ENCODE measurements at places on chromosomes 5 and 9. TPM values are rescaled to one million over a fixed set of nuclear protein-coding genes. Genes with fewer than 3 reads are reported as not detected.

Gene OBP2B
- total RNA-seq, result not detected

Gene PCDHGB7
- 7.4 TPM for total RNA-seq

Gene PCDHGB3
- 0.53 TPM for total RNA-seq

Gene FAXDC2
- 13.7 TPM for total RNA-seq

Gene F2RL2
- total RNA-seq, result not detected

Gene GTF2H2C
- 55.9 TPM for total RNA-seq

Gene SLC6A19
- total RNA-seq, result not detected

Gene SLC4A9
- 0.18 TPM for total RNA-seq

Gene HEXB
- 809 TPM for total RNA-seq

Gene LCN2
- total RNA-seq, result not detected

Gene PCDHGA8
- total RNA-seq, result 0.13 TPM

Gene PTPRD
- total RNA-seq, result 1.9 TPM

Gene GKAP1
- 1.2 TPM for total RNA-seq

Gene PLAC8L1
- total RNA-seq, result not detected

Gene PDE6A
- 0.08 TPM for total RNA-seq

Gene GRIA1
- total RNA-seq, result not detected

Gene STK32A
- total RNA-seq, result 37.9 TPM

Gene NEURL1B
- 0.11 TPM for total RNA-seq

Gene ORM2
- not detected for total RNA-seq

Data from SK-MEL-5 (cell line).